NCI-H510A (cell line): ENCODE measurements at places on chromosomes 4 and X.

DNA sequence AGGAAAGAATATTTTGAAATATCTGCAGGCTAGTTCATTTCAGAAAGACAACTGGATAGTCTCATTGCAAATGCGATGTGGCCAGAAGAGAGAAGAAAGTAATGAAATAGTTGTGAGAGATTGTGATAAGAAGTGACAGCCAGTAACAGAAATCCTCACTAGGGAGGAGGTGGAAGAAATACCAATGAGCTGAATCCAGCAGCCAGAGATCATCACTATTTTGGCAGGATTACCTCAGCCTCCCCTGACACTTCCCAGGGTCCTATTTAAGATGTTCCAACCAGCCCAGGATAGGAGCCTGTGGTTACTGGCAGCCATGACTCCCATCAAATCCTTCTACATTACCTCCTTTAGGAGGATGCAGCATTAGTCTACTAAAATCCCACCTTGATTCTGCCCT lies 76.7 kb upstream of the ARHGAP24 start:
- DNase-seq = no peak

- DNase-seq = peak; percentile 4
Measured at GRCh38 chr4:13483768-13484121, 395 bp downstream of the RAB28 start.

DNA sequence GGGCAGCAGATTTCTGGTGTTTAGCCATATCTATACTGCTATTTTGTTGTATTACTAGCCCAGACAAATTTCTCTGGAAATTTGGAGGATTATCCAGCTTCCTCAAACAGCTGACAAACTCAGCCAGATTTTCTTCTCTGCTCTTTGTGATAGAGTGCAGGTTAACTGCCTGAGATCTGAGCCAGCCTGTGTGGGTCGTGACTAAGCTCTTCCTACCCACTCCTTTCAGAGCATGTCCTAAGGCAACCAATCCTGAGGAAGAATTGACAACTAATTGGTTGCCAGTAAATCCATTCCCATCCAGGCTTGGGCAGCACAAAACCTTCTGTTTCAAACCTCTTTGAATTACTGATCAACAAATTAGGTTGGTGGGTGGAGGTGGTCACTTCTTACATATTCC lies 2.5 kb upstream of the GABRA2 start:
- DNase-seq = no peak

- DNase-seq = no peak
Measured at GRCh38 chr4:82629238-82630000, 67.6 kb upstream of the TMEM150C start.

- DNase-seq = no peak
Measured at GRCh38 chr4:40769266-40769665, 19.5 kb downstream of the NSUN7 start.

GRCh38 chr4:58602022-58602421 lies 1491.8 kb upstream of the IGFBP7 start:
- DNase-seq = no peak

- no peak for DNase-seq
Measured at GRCh38 chr4:52993771-52994170, 131.7 kb downstream of the RASL11B start.

GRCh38 chr4:160414496-160414895 lies 1311.6 kb downstream of the RAPGEF2 start:
- no peak for DNase-seq

DNA sequence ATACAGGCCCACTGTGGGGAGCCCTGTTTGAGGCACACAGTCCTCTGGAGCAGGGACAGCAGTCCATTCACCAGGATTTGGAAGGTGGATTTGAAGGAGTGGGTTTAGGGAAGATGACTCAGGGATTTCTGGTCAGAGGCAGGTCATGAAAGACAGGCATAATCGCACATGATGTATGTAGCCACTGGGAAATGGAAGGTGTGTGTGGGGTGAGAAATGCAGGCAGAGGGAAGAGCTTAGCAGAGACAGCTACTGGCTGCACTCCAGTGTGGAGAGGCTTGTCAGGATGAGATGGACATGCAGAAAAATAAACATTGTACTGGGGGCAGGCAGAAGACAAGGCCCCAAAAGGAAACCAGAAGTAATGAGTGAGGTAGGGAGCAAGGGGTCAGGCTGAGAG lies 85.2 kb upstream of the STS start:
- DNase-seq = no peak

- no peak for DNase-seq
Measured at GRCh38 chr4:1241466-1241935, 7.4 kb downstream of the CTBP1 start.

DNA sequence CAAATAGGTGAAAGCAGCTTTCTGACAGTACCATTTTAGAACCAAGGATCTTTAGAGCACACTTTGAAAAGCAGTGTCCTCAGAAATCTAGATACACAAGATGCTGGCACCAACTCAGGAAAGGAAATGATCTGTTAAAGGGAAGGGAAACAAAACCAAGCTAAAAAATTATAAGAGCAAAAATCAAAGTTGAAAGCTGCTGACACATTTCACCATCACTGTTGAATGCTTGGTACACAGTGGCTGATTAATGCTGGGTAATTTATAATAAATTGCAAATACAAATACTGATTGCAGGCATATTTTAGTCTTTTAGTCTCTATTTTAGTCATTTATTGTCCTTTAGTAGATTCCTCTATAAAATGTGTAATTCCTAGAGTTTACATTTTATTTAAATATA lies 1540.1 kb upstream of the PCDH10 start:
- DNase-seq = no peak

- DNase-seq = peak; percentile 65
Measured at GRCh38 chr4:140149846-140150635, 3.9 kb downstream of the MAML3 start.

GRCh38 chr4:100391863-100392262 lies 126.0 kb downstream of the EMCN start:
- DNase-seq = no peak

DNA sequence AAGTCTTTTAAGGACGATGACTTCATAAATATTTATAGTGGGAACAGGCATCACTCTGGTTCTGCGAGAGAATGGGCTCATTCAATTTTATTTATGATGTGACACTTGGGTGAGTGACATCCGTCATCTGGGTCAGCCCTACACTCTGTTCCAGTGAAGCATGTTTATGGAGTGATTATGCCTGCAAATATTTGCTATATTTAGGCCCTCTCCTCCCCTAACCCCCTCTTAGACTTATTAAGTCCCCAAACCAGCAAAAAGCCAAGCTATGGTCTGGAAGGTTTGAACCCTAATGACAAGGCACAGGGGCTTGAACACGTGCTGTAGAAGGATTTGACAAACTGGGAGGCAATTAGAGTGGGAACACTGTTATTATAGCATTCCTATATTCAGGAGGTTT lies 55.9 kb downstream of the C4orf51 start:
- no peak for DNase-seq

DNA sequence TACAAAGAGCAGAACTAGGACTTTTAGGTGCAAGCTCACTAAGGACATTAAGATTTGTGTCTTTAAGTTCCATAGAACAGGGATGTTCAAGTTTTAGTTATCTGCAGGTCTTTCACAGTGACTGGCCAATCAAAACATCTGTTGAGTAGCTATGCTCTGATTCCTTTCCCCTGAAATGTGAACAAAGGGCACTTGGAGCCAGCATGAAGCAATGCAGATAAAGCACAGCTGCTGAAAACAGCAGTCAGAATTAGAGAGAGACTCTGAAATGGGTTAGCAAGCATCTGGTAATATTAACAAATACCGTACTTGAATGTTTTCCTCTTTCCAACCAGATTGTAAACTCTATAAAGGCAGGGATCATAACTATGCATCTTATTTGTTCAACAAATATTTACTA lies 276.9 kb downstream of the RAB28 start:
- DNase-seq = no peak

DNA sequence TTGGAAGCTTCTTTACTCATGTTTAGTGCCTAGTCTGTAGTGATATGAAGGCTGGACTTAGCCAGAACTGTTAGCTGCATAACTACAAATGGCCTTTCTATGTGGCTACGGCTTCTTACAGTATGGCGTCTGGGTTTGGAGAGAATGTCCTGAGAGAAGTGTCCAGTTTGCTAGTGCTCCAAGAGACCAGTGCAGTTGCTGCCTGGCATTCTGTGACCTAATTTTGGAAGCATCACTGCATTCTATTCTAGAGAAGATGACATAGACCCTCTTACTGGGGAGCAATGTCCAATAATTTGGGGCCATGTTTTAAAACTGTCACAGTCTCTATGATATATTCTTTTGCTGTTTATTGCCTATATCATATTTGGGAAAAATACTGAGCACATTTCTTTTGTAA lies 74.2 kb downstream of the STAG2 start:
- no peak for DNase-seq

- DNase-seq = no peak
Measured at GRCh38 chr4:180106997-180107396, 2136.2 kb upstream of the TENM3 start.

DNA sequence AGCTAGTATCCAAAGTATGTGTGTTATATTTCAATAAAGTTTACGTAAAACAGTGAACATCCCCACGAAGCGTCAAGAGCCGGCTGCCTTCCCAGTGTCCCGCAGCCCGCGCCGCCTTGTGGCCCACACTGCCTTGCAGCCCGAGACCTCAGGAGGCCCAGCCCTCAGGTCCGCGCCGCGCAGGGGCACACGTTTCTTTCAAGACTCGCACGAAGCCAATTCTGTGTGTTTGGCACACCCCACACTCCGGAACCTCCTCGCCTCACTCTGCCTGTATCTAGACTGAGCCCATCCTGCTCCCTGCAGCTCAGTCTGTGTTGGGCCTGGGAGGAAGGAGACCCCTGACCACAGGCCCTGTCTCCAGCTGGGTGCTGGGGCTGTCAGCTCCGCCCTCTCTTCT lies 5.8 kb downstream of the LRPAP1 start:
- DNase-seq = no peak

GRCh38 chr4:181582595-181582994 lies 660.6 kb upstream of the TENM3 start:
- no peak for DNase-seq

- no peak for DNase-seq
Measured at GRCh38 chrX:118329175-118329574, 16.7 kb upstream of the WDR44 start.

GRCh38 chr4:172009446-172010230 lies 196.4 kb downstream of the GALNTL6 start:
- no peak for DNase-seq

DNA sequence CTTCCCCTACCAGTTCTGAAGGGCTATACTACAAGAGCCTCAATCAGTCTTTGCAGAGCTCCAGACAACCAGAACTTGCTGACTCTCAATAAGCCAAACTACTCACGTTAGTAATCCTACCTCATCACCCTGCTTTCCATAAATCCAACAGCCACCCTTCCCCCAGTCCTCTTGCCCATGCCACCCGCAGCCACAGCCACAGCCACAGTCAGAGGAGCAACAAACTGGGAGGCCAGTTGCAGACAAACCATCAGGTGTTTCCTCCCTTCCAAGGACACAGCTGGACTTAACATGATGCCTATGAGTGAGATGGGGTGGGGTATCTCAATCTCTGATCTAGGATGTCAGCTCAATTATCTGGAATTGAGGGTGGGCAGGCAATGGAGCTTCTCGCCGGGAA lies 1.0 kb downstream of the GABRA3 start:
- no peak for DNase-seq

DNA sequence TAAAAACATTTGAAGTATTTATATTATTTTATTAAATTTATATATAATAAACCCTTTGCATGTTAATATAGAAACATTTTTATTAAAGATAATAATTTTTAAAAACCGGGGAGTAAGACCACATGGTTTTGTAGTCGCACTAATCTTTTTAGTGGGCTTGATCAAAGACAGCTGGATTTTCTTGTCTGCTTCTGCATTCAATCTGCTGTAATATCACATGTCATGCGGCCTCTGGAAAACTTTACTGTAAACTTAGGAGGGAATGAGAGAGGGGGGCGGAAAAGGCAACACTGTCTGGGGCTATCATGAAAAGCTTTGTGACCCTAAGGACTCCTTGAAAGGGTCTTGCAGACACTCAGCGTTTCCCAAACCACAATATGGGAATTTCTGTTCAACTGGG lies 62.8 kb upstream of the NLGN4X start:
- DNase-seq = no peak

DNA sequence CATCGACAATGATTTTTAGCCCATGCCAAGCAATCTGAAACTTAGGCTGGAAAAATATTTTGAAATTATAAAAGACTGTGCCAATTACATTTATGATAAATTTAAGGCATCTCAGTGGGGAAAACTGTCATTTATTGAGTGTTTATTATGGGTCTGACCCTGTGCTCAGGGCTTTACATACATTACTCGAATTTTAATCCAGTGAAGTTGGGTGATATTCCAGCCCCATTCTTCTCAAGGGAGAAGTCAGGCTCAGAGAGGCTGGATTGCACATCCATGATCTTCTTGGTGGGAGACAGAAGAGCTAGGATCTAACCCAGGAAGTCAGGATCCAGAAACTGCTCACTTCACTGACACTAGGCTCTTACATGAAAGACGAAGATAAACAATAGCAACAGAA lies 260.8 kb downstream of the QDPR start:
- DNase-seq = no peak

DNA sequence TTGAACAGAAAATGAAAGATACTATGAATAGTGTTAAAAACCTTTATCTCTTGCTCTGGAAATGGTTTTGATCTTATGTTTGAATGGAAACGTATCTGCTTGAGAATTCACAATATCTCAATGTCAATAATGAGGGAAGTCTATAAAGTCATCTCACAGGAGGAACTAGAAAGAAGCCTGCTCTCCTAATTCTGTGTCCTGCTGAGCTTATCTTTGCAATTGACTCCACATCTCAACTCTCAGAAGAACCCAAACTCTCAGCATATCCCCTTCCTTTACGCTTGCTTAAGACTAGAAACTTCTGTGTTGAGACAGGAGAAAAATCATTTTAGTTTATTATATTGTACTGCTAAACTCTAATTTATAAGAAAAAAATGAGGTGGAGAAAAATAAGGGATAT lies 8.3 kb upstream of the PF4V1 start:
- no peak for DNase-seq

GRCh38 chr4:73894001-73894400 lies 24.8 kb downstream of the CXCL1 start:
- DNase-seq = no peak

- peak; percentile 3 for DNase-seq
Measured at GRCh38 chr4:138138774-138139173, 103.4 kb downstream of the SLC7A11 start.
